Activated T-cell treated with anti-CD3 and anti-CD28 coated beads, Interleukin-2, amount 50 U/mL, for 72 hours (primary cell): ENCODE measurements at places on chromosomes 11 and 22.

GRCh38 chr22:24421428-24421931, 5.9 kb upstream of the ADORA2A start:
- peak; percentile 42 for DNase-seq

GRCh38 chr11:73216465-73216864, 1.6 kb upstream of the P2RY2 start:
- DNase-seq, result no peak

GRCh38 chr22:36222887-36223450, 16.4 kb downstream of the APOL2 start:
- DNase-seq, result no peak

DNA sequence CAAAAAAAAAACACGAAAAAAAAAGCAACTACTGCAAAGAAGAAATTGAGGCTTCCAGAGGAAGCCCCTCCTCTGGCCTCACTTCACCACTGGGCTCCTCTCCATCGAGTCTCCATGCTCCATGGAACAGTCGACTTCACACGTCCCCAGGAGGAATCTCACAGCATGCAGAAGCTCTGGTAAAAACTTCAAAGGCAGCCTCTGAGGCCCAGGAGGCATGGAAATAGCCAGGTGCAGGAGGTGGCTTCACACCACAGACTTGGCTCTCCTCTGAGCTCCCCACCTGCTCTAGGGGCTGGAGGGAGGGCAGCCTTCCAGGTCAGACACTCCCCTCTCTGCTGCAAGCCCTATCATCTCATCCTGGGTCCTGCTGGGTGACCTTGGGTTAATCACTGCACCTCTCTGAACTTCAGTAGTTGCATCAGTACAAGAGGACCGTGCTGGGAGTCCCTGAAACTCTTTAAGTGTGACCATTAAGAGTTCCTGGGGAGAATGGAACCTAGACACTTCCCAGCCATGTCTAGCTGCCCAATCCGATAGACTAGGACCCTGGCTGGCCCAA, 8.2 kb downstream of the PDE2A start:
- DNase-seq, result no peak

DNA sequence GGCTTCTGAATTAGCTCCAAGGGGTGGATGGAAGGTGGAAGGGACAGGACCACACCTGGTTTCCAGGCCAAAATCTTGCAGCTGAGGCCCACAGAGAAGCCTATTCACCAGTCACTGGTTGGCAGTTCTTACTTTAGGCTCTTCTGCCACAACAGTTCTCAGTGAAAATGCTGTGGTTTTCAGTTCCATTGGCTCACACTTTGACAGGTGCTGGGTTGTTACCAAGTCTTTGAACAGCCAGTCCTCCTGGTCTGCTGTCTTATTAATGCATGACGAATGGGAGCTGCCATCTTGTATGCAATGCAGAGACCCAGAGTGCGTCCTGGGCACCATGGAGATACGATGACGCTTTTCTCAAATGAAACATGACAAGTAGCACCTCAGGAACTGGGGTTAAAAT, 232.0 kb upstream of the ZBED5 start:
- no peak for DNase-seq

DNA sequence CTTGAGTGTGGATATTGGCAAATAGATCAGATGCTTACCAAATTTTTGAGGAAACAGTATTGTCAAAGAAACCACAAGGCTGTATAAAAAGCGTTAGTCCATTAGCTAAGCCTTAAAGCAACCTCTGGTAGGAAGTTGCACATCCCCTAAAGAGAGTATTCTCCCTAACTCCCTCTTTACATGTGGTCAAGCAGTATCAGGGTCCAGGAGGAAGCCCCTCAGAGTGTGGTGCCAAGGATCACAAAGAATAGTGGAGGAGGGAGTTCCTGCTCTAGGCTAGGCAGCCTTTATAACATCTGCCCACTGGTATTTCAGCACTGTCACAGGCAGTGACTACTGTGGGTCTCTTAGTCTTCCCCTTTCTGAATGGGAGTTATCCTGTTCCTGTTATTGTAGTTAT, 18.8 kb upstream of the AMPD3 start:
- no peak for DNase-seq

DNA sequence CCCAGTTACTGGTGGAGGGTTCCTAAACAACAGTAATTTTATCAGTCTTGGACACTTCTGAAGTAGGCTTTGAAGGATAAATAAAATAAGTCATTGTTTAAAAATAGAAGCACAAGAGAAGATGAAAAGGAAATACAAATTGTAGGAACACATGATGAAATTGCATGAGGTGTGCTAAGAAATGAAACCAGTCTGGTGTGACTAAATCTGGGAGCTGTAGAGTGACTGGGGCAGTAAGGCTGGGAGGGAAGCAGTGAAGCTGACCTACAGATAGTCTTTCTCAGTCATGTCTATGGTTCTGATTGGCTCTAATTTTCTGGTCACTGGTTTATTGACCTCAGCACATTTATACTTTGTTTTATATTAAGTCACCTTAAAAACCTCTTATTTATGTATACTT, 139.1 kb downstream of the SLC17A6 start:
- DNase-seq, result no peak

GRCh38 chr22:37627545-37627944, 11.9 kb upstream of the SH3BP1 start:
- peak; percentile 51 for DNase-seq

GRCh38 chr11:116376547-116376946, 396.2 kb downstream of the BUD13 start:
- DNase-seq, result no peak

DNA sequence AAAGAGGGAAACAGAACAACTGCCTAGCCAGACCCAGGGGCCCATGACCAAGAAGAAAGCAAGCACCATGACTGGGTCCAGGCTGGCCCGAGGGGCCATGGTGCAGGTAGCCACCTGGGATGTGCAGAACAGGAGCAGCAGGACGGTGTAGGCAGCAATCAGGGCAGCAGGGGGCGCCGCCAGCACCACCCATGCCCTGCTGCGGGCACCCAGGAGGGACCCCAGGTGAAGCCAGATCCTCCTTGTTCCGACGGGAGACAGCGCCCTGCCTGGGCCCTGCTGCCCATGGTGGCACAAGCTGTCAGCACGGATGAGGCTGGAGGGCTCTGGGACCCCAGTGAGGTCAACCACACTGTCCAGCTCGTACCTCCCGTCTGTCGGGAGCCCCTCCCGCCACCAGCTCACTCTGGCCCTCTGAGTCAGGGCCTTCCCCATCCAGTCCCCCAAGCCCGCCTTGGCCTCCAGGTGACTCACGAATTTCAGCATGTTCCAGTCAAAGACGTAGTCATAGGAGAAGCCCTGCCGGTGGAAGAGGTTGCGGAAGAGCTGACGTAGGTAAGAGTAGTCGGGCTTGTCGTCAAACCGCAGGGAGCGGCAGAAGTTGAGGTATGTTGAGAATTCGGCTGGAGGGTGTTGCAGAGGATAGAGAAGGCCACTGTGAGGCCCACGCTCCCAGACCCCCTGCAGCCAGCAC, 18.8 kb downstream of the CSNK1E start:
- DNase-seq, result peak; percentile 47

DNA sequence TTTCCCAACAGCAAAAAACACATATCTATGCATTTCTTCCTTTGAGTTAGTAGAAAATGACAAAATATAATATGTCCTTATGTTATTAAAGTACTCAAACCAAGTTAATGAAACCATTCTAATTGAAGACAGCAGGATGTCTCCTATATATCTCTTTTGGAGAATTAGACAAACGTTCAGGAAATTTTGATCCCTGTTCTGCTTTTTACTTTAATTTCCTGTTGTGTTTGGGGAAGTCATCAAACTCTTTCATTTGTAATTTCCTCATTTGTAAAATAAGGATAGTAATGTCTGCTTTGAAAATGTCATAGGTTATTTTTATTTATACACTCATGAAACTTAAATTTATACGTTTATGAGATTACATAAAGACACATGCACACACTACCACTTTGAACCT, 281.8 kb upstream of the ANO5 start:
- no peak for DNase-seq

DNA sequence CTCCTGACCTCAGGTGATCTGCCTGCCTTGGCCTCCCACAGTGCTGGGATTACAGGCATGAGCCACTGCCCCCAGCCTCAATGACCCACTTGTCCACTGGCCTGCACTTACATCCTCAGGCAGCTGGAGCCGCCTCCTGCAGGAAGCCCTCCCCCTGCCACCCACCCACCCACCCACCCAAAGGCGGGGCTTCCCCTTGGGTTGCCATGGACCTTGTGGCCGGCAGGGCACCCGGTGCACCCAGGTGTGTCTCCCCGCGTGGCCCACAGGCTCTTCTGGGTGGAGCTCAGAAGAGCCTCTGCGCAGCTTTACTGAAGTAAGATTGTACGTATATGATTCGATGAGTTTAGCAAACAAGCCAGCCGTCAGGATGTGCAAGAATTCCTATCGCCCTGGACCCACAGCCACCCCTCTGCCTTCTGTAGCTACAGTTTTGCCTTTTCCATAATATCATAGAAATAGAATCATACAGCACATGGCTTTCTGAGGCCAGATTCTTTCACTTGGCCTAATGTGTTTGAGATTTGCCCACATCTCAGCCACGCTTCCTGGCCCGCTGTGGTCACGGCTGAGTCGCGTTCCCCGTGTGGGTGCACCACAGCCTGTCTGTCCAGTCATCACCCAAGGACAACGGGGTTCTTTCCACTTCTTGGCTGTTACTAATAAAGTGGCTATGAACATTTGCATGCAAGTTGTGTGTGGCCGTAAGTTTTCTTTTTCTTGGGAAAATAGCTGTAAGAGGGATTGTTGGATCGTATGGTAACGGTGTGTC, 5.3 kb upstream of the BRSK2 start:
- DNase-seq, result peak; percentile 42

DNA sequence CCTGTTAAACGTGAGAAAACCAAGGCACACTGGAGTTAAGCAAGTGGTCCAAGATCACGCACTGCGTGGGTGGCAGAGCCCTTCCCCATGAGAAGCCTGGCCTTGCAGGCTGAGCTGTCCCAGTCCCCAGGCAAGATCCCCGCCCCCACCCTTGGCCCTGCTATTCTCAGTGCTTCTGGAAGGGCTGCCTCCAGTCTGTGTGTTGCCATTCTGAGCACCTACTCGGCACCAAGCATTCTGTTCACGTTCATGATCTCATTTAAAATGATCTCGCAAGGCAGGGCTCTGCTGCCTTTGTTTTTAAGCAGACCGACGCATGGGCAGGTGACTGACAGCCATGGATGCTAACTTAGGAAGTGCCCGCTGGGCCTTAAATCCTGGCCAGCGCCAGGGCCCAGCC, 62.8 kb downstream of the PHF21B start:
- no peak for DNase-seq

GRCh38 chr22:43053176-43053575, 36.0 kb downstream of the TTLL1 start:
- DNase-seq, result no peak

DNA sequence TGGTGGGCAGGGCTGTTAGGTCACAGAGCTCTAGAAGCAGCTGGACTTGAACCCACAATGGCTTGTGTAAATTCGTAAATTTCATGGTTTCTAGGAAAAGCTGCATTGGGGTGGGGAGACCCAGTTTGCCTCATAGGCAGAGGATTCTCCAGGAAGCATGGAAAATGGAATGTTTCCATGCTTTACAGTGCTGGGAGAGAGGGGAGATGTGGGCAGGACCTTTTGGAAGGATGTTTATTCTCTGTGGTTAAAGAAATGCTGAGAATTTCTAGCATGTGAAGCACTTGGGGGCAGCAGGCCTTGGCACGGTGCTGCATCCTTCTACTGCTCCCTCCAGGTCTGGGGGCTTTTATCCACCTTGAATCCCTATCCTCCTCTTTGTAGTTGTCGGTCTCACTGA, 46.3 kb downstream of the TRAF6 start:
- DNase-seq, result no peak

DNA sequence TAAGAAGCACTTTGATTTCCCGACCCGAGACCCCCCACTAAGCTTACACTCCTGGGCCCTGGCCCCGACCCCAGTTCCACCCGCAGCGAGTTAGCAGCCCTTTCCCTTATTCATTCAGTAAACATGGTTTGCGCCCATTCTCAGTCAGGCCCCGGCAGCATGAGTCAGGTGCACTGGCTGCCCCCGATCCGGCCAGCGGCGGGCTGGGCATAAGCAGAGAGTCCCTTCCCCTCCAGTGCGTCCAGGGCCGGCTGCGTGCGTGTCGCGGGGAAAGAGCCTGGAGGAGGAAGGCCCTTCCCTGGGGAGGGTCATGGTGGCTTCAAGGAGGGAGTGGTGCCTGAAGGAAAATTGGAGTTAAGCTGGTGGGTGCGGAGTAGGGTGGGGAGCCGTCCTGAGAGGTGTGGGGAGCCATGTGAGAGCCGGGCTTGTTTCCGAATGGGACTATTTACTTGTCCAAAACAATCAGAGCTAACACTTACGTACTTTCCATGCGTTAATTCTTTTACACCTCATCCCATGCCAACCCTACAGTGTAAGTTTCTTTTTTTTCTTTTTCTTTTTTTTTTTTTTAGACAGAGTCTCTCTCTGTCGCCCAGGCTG, 657 bp downstream of the IGHMBP2 start:
- DNase-seq, result peak; percentile 41

DNA sequence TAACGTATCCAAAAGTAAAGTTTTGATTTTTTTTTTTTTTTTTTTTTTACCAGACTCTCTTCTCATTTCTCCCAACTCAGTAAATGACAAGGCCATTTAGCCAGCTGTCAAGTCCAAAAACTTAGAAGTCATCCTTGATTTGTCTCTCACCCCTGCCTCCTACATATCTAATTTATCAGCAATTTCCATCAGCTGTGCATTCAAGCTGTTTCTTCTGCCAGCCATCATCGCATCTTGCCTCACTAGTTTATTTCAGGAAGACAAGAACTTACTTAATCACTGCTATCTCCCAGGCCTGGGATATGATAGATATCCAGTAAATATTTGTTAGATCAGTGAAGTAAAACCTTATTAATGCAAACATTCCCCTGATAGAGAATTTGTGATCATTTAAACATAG, 47.6 kb downstream of the SCGB1A1 start:
- no peak for DNase-seq

GRCh38 chr11:60069450-60069849, 13.0 kb downstream of the MS4A3 start:
- DNase-seq, result no peak

DNA sequence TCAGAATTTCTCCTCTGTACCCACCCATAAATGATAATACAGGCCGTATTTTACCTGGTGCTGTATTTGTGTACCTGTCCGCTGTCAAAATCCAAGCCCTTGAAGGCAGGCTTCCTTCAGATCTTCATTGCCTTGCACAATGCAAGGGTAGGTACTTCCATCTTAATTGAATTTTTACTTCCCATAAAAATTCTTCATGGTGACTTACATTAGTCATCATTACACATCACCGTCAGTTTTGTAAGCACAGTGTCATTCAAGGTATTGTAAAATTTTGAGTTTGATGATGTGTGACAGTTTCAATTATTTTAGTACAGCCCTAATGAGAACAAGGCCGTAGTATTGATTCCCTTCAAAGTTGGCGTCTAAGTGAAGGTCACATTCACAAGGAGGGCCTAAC, 770 bp upstream of the TSG101 start:
- no peak for DNase-seq
